ENCODE measurements at places on chromosomes 1 and 21.

- no peak for DNase-seq
Observed at GRCh38 chr1:24438423-24438901, 22.9 kb downstream of the NIPAL3 start.

DNA sequence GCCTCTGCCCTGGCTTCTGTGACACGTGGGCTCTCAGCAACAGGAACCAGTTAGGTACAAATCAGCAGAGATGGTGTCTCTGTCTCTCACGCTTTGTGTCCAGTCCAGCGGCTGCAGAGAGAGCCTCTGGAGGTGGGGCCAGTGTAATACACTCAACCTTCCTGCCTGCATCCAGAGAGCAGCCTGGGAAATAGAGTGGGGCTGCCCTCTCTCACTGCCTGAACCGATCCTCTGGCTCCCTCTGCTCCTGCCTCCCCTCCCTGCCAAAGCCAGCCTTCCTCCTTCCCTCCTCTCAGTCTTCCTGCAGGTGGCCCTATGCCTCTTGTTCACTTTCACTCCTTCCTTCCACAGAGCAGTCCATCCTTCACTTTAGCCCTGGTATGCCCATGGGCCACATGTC, at the start of gene ZNF648:
ZNF648 (minus strand) TSS at position 119 of the 400 bp plus-strand sequence. CDS start 3,702 bp downstream, outside the sequence.
- no peak for DNase-seq

GRCh38 chr1:204319027-204319426, 40.7 kb downstream of the PLEKHA6 start:
- DNase-seq = no peak

DNA sequence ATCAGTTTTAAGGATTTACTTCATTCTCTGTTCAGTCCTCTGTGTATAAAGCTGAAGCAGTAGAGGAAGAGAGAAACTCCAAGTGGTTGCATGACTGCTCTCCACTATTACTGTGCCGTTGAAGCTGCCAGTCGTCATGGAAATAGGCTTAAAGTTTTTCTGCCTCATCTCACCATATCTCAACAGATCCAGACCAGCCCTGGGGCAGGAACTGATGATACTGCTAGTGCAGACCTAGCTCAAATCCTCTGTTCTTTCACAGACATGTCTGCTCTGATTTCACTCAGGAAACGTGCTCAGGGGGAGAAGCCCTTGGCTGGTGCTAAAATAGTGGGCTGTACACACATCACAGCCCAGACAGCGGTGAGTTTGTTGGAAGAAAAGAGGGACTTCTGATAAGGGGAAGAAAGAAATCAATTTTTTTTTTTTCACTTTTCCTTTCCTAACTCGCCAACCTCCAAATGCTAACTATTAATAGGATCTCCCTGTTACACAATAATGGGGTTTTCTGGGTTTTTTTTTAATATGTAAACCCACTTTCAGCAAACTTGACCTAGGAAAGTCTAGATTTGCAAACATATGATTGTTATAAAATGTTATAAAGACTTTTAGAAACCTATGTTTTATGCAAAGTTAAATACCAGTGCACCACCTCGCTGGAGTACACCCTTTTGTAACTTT, 22.2 kb upstream of the STRIP1 start:
- no peak for DNase-seq

DNA sequence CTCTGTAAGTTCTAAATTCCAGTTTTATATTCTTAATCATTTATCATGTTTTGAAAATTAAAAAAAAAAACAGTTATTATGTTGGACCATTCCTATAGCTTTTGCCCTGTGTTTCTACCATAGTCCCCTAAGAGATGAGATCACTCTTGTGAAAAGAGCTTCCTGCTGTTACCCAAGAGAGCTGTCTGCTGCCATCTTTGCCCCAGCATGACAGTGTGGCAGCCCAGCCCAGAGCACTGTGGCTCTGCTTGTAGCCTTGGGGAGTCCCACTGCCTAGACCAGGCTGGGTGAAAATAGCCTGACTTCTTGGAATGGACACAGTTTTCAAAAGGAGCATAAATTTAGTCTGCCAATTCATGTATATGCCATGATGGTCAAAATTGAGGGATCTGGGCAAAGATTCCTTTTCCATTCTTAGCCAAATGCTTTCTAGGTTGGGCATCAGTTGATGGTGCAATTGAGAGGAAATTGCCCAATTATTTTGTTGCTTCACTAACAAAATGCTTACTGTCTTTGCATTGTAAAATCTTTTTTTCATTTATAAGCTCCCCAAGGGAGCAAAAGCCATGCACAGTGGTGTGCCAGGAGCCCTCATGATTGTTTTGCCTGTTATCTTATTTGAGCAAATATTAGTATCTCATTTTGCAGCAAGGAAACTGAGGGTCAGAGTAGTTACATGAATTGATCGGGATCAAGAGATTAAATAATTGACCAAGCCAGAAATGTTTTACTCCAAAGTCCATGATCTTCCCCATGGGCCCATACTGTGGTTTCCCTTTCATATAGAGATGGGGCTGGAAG, 72.8 kb downstream of the ETS2 start:
- DNase-seq = no peak

Data from cortex of kidney (tissue), 1 donor.